ENCODE measurements at places on chromosomes 6 and 20.

GRCh38 chr6:27442932-27443331 is 30.0 kb downstream of the ZNF184 start:
- DNase-seq = no peak

DNA sequence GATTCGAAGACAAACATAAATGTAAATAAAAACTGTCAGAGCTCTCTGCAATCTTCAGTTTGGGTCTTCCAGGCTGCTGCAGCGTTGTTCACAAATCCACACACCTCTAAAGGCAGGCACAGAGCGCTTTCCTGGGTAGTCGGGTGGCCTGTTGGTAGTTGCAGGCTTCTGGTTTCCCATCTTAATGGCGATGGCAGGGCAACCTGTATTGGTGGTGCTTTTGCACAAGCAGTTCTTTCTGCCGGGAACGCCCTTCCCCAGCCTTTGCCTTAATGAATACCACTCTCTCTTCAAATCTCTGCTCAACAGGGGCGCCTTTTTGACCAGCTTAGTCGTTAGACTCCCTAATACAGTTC is 723 bp upstream of the IFT52 start:
- DNase-seq = no peak

GRCh38 chr6:142118925-142119324 is 13.8 kb upstream of the GJE1 start:
- no peak for DNase-seq

DNA sequence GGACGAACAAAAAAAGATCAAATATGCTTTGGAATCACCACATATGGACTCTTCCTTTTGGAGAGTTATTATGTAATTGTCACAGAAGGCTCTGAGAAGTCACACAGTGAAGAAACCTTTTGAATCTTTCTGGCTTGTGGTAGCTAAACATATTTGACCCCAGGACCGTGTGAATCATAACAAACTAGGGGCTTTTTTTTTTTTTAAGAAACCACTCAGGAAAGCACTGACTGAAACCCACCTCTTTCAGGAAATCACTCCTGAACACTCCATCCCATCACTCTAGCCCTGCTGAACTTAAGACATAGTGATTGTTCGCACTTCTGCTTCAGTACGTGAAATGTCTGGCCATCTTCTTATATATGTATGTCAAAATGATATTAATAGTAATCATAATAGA is 495.9 kb upstream of the ARID1B start:
- DNase-seq = no peak

DNA sequence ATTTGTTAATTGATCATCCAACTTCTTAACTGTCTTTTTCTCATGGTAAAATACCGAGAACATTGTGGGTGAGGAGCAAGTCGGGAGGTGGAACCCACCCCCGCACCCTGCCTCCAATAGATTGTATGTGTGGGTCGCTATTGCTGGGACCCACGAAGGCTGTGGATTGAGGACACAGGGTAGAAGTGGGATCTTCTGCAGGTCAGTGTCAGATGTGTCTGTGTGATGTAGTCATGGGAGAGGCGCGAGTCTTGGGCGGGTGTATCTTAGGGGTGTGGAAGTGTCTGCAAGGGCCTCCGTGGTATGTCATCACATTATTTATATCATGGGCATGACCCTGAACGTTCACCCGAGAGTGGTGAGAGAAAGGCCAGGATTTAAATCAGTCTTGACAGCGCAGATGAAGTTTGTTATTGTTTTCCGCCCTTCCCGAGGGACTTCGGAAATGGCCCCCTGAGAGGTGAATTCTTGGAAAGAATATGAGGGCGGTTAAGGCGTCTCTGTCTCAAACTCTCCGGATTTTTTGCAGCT is 472 bp upstream of the PAQR8 start:
- no peak for DNase-seq

GRCh38 chr6:147879031-147879580 is 370.6 kb downstream of the SAMD5 start:
- DNase-seq = no peak

DNA sequence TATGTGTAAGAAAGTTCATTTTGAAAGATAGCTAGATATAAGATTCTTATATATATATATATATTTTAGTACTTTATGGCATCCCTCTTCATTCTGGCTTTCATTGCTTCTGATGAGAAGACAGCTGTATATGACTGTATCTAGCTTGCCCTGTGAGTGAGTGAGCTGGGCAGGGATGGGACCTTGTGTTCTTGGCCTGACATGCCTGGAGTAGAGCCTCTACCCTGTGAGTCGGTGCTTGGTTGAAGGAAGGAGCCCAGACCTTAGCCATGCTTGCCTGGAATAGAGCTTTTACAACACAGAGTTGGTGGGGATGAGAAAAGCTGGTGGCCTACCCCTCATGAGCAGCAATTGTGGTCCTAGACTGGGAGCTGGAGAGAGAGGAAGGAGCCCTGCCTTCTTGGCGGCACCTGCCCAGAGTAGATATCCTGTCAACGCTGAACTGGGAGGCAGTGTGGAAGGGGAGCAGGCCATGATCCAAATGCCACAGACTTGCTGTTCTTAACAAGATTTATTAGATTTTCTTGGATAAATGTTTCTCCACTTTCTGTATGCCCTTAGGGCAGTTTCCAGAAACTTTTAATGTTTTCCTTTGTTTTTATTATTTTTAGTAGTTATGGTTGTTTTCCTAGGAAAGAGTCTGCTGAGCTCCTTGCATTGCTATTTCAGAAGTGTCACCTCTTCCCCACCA is 31.6 kb downstream of the FIG4 start:
- DNase-seq = no peak

DNA sequence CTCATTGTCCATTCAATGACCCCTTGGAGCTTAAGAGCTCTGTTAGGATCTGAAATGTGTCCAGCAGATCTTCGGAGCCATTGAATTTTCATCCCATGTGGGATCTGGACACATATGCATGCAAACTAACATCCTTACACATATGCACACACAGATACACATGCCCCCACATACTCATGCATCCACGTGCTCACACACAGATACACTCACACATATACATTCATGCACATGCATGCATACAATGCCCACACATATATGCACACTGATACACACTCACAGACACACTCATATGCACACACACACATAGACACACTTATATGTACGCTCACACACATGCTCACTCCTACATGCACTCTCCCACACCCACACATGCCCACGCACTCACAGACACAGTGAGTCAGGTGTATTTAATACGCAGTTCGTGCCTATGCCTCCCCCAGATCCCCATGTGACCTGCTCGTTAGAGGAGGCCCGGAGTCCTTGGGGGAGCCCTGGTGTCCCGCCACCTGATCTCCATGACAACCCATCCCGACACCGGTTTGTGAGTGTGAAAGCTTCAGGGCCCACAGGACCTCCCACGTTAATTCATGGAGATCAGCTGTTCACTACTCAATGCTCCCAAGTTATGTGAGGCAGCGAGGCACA is 121.9 kb upstream of the SULF2 start:
- DNase-seq = no peak

GRCh38 chr20:61809006-61809770 is 256.5 kb downstream of the TAF4 start:
- no peak for DNase-seq

DNA sequence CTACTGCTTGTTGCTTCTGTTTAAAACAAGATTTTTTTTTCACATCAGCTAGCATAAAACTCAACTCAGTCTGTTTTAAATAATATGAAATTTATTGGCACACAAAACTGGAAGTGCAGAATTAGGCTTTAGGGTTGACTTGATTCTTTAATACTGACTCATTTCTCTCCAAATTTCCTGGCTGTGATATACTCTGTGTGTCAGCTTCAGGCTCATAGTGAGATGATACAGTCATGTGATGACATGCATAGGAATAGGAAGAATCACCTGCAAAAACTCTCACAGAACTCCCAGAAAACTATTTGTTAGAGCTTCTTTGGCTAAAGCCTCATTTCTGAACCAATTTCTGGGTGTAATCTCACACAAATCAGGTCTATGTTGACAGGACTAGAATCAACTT is 1068.0 kb upstream of the EPHA7 start:
- DNase-seq = no peak

- DNase-seq = no peak
Observed at GRCh38 chr20:47055699-47056369, 161.2 kb downstream of the EYA2 start.

DNA sequence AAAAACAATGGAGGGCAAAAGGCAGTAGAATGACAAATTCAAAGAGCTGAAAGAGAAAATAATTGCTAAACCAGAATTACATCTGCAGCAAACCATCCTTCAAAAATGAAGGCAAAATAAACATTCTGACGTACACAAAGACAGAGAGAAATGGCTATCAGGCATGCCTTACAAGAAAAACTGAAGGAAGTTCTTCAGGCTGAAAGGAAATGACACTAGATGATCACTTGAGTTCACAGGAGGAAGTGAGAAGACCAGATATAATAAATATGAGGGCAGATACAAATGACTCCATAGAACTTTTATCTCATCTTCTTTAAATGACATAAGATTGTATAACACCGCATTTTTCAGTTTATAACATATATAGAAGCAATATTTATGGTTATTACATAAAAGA is 30.0 kb downstream of the DZANK1 start:
- DNase-seq = no peak

- DNase-seq = no peak
Observed at GRCh38 chr6:158324136-158324535, 11.9 kb downstream of the TULP4 start.

DNA sequence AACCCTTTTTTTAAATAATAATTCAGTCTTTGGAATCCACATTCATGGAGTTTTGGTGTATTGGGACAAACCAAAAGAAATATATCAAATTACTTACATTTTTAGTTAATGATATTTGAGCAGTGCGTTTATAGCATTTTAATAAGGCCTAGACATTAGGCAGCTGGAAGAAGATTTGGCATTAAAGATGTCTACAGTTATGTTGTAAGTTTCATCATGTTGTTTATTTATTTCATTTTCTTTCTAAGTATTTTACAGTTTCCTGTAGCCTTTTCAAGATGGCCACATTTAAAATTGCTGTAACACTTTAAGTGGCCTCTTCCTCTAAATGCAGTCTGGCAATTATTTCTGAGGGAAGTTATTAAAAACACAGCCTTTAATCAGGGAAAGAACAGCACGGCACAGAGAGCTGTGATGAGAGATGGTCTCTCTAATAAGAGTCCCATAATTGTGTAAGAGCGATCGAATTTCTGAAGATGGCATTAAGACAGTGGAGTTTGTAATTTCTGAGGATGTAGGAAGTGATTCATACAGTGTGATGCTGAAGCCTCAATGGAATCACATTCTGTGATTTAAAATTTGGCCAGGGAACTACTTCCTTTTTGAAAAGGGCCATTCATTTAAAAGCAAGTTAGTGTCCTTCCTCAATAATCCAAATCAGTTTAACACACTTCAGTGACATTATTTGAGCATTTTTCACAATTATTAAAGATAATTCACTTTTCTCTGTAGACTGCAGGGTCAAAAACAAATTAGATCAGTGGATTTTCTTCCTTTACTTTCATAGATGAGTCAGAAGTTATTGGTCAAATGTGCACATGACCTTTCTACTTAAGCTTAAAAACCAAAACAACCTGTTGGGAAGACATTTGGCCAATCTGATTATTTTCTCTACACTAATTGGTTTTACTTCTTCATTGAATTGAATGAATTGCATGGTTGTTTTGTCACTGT is 52.4 kb upstream of the EDN3 start:
- DNase-seq = no peak

DNA sequence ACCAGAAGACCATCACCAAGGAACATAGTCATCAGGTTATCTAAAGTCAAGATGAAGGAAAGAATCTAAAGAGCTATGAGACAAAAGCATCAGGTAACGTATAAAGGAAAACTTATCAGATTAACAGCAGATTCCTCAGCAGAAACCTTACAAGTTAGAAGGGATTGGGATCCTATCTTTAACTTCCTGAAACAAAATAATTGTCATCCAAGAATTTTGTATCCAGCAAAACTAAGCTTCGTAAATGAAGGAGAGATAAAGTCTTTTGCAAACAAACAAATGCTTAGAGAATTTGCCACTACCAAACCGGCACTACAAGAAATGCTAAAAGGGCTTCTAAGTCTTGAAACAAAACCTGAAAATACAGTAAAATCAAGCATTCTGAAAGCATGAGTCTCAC is 71.0 kb downstream of the HECA start:
- no peak for DNase-seq

- no peak for DNase-seq
Observed at GRCh38 chr20:64247970-64248841, 7.3 kb upstream of the PCMTD2 start.

- no peak for DNase-seq
Observed at GRCh38 chr6:150880336-150880735, 14.8 kb downstream of the MTHFD1L start.

GRCh38 chr20:63315731-63316491 is 22.9 kb downstream of the COL20A1 start:
- DNase-seq = no peak

GRCh38 chr6:15081447-15081846 is 164.4 kb upstream of the JARID2 start:
- no peak for DNase-seq

DNA sequence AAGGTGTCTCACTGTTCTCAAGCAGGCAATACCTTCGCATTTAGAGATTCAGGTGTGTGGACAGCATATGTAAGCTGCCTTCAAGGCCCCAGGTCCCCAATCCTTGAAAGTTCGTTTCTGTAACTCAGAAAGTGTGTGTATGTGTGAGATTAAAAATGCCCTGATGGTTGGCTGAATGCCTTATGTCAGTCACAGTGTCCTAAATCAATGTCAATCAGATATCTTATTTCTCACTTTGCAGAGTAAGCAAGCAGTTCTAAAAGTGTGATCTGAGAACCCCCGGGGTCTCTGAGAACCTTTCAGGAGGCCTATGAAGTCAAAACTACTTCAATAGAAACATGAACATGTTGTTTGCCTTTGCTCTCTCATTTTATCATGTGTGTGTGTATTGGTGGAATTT is 123.2 kb upstream of the NUP153 start:
- no peak for DNase-seq

GRCh38 chr6:104118274-104118673 is 741.4 kb downstream of the HACE1 start:
- DNase-seq = no peak

- DNase-seq = no peak
Observed at GRCh38 chr20:38874460-38875174, 51.6 kb upstream of the FAM83D start.

GRCh38 chr20:62007127-62007647 is 58.5 kb downstream of the TAF4 start:
- no peak for DNase-seq

DNA sequence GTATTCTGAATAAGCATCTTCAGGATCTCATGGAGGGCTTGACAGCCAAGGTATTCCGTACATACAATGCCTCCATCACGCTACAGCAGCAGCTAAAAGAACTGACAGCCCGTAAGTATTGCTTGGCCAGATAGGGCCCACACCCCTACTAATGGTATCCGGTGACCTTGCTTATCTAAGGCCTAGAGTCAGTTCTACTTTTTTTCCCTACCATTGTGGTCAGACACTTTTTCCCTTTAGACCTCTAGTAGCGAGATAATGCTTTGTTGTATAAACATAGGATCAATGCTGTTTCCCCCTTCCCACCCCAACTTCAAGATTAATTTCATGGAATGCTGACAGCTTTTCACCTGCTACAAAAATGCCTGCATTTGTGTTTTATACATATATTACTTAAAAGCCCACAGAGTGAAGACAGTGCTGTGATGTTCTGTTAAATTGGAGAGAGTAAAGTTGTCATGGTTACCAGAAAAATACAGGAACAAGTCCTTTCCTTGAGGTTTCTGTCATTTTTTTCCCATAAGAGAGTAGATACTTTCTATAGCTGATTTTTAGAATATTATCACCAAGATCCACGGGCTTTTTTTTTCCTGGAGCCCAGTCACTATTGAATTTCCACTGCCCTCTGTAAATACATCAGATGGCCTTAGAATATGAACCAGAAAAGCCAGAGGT is 20.9 kb upstream of the PLCG1 start:
- no peak for DNase-seq

All from activated CD8-positive, alpha-beta memory T cell treated with anti-CD3 and anti-CD28 coated beads for 4 hours (primary cell).